Hematopoietic multipotent progenitor cell treated with erythropoietin and hydrocortisone succinate and interleukin-3 and kit ligand, for 15 days (in vitro differentiated cells): ENCODE measurements at places on chromosomes 1 and 21.

DNA sequence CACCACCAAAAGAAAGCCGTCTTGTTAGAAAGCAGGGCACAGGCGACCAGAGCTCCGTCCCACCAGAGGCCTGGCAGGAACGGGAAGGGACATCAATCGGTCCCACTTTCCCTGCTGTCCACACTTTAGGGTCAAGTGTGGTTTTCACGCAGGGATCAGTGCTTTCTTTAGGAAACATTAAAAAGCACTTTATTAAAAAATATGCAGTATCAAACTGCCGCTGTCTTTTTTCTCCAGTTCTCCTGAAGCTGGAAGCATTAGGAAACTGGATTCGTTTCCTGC lies 437 bp downstream of the IFNLR1 start:
- no peak for DNase-seq

DNA sequence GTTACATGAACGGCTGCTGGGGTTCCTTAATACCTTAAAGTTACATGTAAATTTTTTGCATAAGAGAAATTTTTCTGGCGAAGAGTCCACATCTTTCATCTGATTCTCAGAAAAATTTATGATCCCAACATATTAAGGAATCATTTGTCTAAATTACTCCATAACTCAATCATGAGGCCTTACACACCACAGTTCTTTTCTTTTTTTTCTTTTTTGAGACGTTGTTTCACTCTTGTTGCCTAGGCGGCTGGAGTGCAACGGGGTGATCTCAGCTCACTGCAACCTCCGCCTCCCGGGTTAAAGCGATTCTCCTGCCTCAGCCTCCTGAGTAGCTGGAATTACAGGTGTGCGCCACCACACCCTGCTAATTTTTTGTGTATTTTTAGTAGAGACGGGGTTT lies 2.1 kb upstream of the S100A11 start:
- no peak for DNase-seq

DNA sequence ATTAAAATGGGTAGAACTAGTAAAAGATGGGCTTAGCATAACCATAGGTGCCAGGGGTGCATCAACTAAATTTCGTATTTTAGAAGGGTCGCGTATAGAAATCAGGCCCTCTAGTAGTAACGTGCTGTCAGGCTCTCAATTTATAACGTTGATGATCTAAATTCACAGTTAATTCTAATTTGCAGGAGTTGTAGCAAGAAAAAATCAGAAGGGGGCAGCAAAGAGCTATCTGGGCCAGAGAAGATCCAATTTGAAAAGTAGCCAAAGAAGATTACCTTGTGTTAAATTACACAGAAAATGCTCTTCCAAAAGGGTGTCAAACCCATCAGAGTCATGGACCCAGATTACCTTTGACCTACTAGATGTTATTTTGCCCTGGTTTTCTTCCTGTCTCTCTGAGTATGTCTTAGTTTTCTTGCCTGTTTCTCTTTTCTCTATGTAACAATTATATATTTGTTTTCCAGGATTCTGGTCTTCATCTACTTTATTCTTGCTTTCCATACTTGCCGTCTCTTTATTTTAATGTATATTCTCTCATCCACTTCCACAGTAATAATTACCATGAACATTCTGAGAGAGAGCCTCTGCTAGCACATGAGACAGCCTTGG lies 1030.9 kb downstream of the AMY1C start:
- peak; percentile 8 for DNase-seq

DNA sequence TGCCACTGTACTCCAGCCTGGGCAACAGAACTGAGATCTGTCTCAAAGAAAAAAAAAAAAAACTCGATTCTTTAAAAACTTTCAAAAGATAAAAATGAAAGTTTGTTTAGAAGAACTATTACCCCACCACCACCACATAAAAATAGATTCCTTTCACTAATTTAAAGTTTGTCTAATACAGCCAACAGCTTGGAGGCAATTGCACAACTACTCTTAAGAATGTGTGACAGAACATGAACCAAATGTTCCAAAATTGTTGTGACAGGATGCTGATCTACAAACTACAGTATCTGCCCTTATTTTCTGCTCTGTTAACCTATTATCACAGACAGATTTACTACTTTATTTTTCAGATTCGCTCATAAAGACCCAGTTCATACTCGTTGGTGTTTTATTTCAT lies 5.5 kb upstream of the TGFBR3 start:
- no peak for DNase-seq
